ENCODE measurements at places on chromosomes 2 and 18. TPM values are rescaled to one million over a fixed set of nuclear protein-coding genes. Genes with fewer than 3 reads are reported as not detected.

DNA sequence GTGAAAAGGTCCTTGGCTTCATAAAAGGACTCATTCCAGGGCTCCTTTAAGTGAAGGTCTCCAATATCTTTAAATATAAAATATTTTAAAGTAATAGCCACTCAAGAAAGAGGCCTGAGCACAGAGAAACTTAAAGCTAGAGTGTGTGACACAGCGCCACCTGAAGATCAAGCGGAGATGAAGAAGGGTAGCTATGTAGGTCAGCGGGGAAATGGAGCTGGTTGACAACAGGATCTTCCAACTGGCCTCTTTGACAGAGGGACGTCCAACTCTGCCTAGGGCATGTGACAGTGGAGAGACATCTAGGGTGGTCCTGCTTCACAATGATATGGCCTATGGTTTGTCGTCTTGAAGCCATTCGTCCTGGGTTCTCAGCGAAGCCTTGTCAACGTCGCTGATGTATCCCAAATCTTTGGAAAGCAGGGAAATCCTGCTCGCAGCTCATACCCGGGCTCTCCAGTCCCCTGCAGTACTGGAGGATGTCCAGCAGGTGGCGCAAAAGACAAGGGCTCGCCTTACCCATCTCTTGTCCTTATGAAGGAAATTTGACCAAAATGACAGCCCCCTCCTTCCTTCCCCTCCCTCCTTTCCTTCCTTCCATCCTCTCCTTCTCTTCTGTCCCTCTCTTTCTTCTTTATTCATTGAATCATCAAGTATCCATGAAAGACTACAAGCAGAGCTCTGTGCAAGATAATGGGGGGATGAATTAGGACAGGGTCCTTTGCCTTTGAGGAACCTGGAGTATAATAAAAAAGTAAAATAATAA, 59.6 kb downstream of the LONRF2 start:
- H3K4me1 ChIP-seq = no peaks in the 10 kb centered on the region
- H3K36me3 ChIP-seq = no peaks in the 10 kb centered on the region
- no peaks in the 10 kb centered on the region for H3K27me3 ChIP-seq
- no peak overlapping the region for H3K4me3 ChIP-seq
- DNase-seq = peak; percentile 70

DNA sequence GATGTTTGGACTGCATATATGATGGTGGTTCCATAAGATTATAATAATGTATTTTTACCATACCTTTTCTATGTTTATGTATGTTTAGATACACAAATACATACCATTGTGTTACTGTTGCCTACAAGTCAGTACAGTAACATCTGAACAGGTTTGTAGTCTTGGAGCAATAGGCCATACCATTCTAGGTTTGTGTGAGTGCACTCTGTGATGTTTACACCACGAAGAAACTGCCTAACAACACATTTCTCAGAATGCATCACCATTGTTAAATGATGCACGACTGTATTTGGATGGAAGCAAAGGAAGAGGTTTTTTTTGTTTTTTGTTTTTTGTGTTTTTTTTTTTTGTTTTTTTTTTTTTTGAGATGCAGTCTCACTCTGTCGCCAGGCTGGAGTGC, 9.5 kb downstream of the DUSP19 start:
- no peaks in the 10 kb centered on the region for H3K36me3 ChIP-seq
- DNase-seq = no peak
- no peak overlapping the region for H3K4me3 ChIP-seq

Gene CCDC85A
- total RNA-seq = 2.7 TPM

DNA sequence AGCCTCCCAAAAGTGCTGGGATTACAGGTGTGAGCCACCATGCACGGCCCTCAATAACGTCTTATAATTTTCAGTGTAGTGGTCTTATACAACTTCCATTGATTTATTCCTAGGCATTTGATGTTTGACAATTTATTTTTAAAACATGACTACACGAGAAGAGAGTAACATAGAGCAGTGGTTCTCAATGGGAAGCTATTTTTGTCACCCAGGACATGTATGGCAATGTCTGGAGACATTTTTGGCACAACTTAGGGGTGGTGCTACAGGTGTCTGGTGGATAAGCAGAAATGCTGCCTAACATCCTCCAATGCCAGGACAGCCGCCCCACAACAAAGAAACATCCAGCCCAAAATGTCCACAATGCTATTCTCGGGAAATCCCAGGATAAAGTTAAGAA, 12.7 kb upstream of the ANXA4 start:
- no peak overlapping the region for H3K4me3 ChIP-seq
- no peaks in the 10 kb centered on the region for H3K4me1 ChIP-seq
- no peaks in the 10 kb centered on the region for H3K36me3 ChIP-seq
- no peaks in the 10 kb centered on the region for H3K27me3 ChIP-seq

DNA sequence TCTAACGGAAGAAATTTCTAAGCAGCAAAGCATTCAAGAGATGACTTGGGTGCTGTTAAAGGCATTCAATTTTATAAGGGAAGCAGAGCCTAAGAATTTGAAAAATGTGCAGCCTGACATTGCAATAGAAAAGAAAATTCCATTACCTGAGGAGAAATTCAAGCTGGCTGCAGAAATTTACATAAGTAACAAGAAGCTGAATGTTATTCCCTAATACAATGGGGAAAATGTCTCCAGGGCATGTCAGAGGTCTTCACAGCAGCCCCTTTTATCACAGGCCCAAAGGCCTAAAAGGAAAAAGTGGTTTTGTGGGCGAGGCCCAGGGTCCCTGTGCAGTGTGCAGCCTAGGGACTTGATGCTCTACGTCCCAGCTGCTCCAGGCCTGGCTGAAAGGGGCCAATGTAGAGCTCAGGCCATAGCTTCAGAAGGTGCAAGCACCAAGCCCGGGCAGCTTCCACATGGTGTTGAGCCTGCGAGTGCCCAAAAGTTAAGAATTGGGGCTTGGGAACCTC, 306.7 kb downstream of the RDH14 start:
- H3K27ac ChIP-seq = no peak overlapping the region
- no peaks in the 10 kb centered on the region for H3K27me3 ChIP-seq
- H3K4me3 ChIP-seq = no peak overlapping the region
- H3K4me1 ChIP-seq = no peaks in the 10 kb centered on the region

GRCh38 chr2:14297340-14297739, 335.2 kb upstream of the LRATD1 start:
- no peak overlapping the region for H3K27ac ChIP-seq
- no peak overlapping the region for H3K4me3 ChIP-seq
- no peaks in the 10 kb centered on the region for H3K4me1 ChIP-seq
- H3K36me3 ChIP-seq = no peaks in the 10 kb centered on the region
- DNase-seq = no peak
- no peaks in the 10 kb centered on the region for H3K27me3 ChIP-seq

Measured in aorta (tissue), 5 donors.